Skin of body (tissue), 3 donors: ENCODE measurements at places on chromosomes 4 and X.

GRCh38 chr4:17846266-17846665 lies 35.5 kb downstream of the NCAPG start:
- DNase-seq = no peak

GRCh38 chr4:122647656-122648055 lies 26.8 kb upstream of the IL21 start:
- no peak for DNase-seq

DNA sequence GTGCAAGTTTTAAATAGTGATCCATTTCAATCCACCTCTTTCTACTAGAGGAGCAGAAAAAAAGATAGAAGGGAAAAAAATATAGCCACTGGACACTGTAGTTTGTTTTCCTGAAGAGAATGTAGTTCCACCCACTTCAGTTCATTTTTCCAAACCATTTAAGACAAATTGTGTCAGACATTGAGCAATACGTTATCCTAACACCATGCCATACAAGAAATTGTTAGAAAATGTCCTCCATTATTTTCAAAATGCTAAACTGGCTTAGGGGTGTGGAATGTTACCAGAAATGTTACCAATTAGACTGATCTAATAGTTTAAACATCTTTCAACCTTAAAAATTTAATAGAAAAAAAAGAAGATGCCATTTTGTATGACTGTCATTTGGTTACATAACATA lies 48.6 kb upstream of the ETNPPL start:
- DNase-seq = no peak

DNA sequence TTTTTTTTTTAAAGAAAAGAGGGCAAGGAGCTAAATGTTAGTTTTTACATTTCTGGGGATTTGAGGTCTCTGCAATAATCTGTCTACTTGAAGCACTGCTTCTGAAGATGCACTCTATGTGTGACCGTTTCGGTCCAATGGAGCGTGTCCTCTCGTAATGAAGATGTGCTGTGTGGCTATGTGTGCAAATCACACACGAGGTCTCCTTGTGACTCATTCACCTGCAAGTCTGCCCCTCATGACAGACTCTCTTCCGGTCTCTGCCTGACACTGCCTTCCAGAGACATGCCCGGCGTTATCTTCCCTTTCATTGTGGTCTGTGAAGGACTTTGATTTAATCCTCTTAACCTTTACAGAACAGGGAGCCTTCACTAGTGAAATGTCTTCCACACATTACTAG lies 84.3 kb downstream of the TRAM1L1 start:
- no peak for DNase-seq

- DNase-seq = no peak
Observed at GRCh38 chr4:144778364-144778763, 132.4 kb downstream of the HHIP start.

DNA sequence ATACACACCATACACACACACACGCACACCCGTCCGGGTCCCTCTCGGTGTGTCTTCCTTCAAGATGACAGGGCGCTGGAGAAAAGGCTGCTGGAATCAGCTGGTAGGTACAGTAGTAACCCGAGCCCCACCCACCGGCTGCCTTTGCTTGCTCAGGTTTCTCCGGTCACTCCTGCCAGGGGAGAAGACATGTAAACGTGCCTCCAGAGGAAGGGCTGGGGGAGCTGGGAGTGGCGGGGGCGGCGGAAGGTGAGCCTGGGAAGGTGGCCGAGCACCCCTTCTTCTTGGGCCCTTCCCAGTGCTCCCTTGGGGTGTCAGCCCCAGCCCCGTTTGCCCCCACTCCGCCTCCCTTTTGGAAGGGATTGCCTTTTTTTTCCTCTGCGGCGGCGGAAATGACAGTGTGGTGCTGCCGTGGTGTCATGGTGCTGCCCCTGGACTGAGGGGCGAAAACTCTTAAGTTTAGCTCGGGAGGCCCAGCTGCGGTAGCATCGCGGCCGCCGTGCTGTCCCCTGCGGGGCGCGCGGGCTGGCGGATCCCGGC lies at the start of gene MID2:
TSS of gene MID2 (plus strand) at position 169 of the 540 bp plus-strand sequence. CDS start 561 bp downstream, outside the sequence.
- peak; percentile 9 for DNase-seq

GRCh38 chr4:79578606-79579005 lies 170.6 kb upstream of the GK2 start:
- no peak for DNase-seq

- DNase-seq = peak; percentile 18
Observed at GRCh38 chrX:13194291-13195103, 125.4 kb downstream of the ATXN3L start.

- no peak for DNase-seq
Observed at GRCh38 chr4:80610199-80610598, 274.7 kb downstream of the CFAP299 start.

- no peak for DNase-seq
Observed at GRCh38 chrX:117768861-117769604, 347.6 kb downstream of the KLHL13 start.
